Central memory CD4-positive, alpha-beta T cell (primary cell): ENCODE measurements at places on chromosomes 3 and 15.

DNA sequence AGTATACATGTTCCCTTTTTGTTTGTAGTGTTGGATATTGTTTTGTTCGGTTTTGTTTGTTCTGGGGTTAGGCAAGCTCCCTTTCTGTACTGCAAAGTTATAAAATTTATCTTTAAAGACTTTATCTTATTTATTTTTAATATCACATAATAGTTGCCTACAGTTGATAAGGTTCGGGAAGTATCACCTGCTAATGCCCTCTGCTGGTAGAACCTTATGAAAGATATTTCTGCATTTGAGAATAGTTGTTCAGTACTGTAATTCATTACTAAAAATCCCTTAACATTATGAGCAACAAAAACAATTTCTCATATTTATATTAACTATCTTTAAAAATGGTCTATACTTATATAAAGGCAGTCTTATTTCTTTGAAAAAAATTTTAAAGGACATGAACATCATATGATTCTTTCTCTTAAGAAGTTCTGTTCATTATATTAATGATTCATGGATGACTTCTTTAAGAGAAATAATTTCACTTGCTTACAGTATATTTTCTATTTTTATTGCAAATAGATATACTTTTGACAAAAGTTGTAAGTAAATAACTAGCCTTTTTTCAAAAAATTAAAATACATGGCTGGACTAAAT, 1126.8 kb downstream of the SI start:
- DNase-seq, result no peak

- no peak for DNase-seq
These were observed 6.8 kb upstream of the ZNF280D start for GRCh38 chr15:56739964-56740640.

DNA sequence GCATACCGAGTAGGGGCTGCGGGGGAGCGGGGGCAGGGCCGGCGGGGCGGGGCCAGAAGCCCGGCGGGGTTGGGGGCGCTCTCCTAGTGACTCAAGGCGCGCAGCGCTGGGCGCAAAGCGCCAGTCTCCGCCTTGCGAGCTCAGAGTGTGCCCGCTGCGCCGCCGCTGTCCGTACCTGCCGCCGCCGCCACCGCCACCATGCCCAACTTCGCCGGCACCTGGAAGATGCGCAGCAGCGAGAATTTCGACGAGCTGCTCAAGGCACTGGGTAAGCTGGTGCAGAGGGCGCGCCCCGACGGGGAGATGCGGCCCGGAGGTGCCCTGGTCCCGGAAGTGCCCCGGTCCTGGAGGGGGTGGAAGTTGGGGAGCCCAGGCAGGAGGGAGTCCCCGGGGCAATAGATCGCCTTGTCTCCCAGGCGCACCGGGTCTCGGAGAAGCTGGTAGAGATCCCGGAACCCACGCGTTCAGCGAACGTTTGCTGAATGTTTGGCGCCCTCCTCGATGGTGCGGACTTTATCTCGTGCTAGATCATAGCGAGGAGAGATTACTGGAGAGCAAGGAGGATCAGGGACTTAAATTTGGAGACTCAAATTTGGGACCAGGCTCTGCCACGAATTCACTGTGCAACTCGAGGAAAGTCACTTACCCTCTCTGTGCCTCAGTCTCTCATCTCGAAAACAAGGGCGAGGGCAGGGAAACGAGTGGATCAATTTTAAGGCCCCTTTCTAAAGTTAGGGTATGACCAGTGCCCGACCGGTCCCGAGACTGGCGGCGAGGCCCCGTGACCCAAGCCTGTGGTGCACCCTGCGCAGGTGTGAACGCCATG, at the start of gene CRABP1:
Gene CRABP1, plus strand, starts transcription at position 123 of the 826 bp plus-strand sequence. Its CDS starts 76 bp downstream, at position 199.
- DNase-seq, result no peak

DNA sequence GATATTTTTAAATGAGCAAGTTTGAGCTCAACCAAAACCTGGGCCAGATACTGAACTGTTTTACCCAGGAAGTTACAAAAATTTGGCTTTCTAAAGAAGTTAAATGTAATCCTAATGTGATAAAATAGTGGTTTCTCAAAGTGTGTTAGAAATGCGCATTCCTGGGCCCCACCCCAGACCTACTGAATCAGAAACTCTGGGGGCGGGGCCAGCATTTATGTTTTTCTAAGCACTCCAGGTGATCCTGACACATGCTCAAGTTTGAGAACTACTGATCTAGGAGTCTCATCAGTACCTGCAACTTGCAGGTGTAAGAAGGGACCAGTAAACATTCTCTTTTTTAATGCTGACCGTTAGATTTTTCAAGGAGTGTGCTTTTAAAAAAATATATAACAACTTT, 190.6 kb downstream of the VPS13C start:
- DNase-seq, result no peak

GRCh38 chr3:139772539-139773500, 95.0 kb upstream of the NMNAT3 start:
- no peak for DNase-seq

- DNase-seq, result no peak
These were observed 98.1 kb downstream of the CADPS start for GRCh38 chr3:62777130-62777529.
